Central memory CD8-positive, alpha-beta T cell (primary cell): ENCODE measurements at places on chromosomes 6 and 20.

DNA sequence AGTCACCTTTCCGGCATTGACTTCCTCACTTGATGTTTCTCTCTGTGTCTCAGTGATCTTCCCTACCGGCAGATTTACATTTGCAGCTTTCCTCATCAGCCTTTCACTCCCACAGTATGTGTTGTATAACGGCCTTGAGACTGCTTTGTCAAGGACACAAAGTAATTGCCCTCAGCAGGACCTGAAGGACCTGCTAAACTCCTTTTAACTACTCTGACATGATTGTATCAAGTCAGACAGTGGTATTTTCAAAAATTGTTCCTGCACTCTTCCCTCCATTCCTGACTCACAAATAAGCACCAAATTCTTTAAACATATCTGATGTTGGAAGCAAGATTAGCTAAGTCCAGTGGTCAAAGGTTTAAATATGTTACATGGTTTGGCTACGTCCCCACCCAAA, 62.4 kb downstream of the PDE10A start:
- no peak for DNase-seq

GRCh38 chr6:30397697-30398096, 52.7 kb downstream of the RPP21 start:
- no peak for DNase-seq

GRCh38 chr20:23753589-23753988, 2.9 kb upstream of the CST1 start:
- no peak for DNase-seq

- no peak for DNase-seq
These were observed 43.6 kb upstream of the FAM83B start for GRCh38 chr6:54802775-54803634.

- no peak for DNase-seq
These were observed 126.5 kb upstream of the CDYL start for GRCh38 chr6:4649728-4650127.

DNA sequence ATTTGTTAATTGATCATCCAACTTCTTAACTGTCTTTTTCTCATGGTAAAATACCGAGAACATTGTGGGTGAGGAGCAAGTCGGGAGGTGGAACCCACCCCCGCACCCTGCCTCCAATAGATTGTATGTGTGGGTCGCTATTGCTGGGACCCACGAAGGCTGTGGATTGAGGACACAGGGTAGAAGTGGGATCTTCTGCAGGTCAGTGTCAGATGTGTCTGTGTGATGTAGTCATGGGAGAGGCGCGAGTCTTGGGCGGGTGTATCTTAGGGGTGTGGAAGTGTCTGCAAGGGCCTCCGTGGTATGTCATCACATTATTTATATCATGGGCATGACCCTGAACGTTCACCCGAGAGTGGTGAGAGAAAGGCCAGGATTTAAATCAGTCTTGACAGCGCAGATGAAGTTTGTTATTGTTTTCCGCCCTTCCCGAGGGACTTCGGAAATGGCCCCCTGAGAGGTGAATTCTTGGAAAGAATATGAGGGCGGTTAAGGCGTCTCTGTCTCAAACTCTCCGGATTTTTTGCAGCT, 472 bp upstream of the PAQR8 start:
- no peak for DNase-seq

DNA sequence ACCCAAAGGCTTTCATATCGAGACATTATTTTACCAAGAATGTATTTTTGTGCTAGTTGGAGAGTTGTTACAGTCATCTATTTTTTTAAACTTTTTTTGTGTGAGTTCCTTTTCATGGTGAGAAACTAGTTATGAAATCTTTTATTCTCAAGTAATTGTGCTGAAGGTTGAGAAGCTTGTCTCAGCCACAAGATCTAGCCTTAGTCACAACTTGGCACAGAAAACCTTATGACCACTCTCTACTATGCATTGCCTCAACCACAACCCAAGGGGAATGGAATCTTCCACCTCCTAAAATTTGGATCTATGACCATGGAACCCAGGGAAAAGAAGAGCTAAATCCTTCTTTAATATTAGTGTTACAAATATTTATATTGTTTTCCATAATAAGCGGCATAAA, 58.5 kb downstream of the HS3ST5 start:
- no peak for DNase-seq

GRCh38 chr6:107618672-107619071, 128.8 kb downstream of the SOBP start:
- DNase-seq, result peak; percentile 53

DNA sequence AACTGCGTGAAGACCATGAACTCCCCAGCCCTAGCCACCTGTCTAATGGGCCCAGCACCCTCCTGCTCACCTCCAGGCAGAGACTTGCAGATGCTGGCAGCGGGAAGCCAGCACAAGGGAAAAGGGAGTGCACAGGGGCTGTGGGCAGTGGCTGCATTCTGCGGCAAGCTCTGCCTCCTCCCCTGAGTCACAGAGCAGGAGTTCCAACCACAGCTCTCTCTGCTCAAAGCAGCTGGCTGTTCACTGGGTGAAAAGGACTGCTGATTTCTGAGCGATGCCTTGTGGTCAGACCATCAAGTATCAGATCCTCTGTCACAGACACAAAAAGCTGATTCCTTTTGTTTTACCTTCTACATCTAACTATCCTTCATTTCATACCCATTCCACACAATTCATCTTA, 10.5 kb downstream of the NKX2-2 start:
- DNase-seq, result no peak

GRCh38 chr20:42754706-42755105, 435.0 kb downstream of the PTPRT start:
- no peak for DNase-seq

DNA sequence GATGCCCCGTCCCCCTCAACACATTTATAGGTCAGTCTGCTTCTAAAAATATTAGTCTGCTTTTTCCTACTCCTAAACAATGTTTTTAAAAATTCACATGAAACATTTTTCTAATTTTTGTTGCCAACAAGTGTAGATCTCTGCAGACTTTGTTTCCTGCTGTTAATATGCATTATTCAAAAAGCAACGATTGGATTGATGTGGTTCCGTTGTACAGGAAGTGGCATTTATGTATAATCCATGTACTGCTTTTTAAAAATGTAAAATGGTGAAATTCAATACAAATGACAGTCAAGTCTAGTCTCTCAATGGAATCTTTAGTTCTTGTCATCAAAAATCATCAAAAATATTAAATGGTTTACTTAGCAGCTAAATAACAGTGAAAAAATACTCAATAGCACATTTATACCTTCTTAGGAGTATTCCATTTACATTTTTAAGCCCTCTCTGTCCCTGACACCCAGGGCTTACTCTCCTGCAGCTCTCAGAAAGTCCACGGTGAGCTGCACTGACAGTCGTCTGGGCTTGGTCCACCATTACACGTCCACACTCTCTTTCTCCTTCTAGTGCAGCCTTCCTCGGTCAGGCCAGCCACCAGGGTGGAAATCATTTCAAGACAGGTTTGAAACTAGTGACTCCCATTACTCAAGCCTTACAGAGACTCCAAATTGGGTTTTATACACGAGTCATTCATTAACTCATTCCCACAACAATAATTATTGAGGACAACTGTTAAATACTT, 211.5 kb downstream of the TMEM200A start:
- DNase-seq, result no peak

DNA sequence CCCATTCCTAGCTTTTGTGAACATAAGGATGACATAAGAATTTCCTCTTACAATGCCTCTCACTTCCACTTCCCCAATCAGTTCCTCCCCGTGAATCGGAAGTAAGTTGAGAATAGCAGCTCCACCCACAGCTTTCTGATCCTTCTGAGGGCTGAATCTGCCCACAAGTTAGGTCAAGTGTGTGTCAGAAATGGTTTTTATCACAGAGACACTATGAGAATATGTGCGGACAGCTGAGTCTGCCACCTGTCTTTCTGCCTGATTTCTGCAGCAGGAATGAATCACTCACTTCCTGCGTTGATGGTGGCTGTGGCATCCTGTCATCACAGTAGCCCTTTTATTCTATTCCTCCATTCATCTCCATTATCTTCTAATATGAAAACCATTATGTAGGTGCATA, 70.2 kb downstream of the RIN2 start:
- no peak for DNase-seq

DNA sequence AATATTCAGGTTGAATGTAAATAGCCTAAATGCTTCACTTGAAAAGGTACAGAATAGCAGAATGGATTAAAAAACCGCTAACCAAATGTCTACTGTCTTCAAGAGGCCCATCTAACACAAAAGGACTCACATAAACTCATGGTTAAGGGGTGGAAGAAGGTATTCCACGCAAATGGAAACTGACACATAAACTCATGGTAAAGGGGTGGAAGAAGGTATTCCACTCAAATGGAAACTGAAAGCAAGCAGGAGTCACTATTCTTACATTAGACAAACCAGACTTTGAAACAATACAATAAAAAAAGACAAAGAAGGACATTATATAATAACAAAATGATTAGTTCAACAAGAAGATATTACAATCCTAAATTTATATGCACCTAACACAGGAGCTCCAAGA, 38.3 kb upstream of the PKIB start:
- DNase-seq, result no peak

DNA sequence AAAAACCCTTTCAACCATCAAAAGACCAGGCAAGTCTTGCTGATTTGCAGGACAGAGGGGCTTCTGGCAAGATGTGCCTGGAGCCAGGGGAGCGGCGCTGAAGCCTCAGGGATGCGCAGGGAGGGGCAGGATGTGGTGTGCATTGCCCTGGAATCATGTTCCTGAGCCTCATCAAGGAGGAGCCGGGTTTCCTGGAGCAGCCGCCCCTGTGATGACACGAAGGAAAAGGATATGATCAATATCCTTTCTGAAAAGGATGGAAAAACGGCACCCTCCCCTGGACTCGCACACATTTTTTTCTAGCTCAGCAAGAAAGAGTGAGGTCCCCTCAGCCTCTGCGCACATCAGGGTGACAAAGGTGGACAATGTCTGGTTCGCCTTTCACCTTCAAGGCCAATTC, 173.1 kb upstream of the SSTR4 start:
- DNase-seq, result no peak

DNA sequence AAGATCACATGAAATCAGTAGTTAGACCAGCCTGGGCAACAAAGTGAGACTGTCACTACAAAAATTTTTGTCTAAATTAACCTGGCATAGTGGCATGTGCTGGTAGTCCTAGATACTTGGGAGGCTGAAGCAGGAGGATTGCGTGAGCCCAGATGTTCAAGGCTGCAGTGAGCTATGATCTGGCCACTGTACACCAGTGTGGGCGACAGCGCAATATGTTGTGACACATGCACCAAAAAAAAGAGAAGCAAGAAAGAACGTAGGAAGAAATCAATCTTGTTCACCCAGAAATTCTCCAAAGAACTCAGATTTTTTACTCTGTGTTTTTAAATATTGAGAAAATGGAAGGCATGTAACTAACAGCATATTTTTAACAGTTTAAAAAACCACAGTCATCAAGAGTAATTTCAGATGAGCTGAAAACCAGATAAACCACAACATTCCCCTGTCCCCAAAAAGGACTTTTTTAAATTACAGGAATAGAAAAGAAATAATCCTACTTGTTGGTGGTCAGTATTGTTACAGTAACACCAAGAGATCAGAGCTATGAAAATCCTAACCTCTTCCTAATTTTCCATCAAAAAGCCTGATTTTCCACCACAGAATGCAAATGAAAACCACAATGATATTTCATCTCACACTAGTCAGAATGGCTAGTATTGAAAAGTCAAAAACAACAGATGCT, 240.2 kb downstream of the KHDC1L start:
- no peak for DNase-seq

DNA sequence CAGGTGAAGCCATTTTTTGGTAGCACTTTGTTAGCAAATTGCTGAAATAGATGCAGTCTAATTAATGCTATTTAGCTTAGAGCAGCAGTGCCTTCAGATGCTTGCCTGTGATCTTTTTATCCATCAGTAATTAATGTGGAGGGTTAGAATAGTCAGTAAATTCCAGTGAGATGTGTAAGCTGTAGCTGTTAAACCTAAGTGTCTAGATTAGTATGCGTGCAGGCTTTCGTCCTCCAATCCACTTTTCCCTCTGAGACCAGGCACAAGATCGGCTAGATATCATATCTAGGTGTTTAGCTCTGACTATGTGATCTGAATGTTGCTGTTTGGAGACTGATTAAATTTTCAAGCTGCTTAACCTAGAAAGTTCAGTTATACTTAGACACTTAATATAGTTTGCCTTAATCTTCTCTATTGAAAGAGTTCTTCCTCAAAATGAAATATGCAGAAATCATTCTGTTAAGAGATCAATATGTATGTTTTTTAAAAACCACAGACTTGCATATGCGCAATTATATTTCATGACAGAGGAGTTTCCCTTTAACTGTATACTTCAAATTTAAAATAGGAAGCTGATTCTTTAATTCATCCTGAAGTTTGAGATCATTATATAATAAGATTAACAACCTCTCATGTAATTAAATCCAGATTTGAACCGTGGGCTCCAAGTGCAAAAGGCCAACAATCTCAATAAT, 41.2 kb downstream of the XRN2 start:
- DNase-seq, result no peak

DNA sequence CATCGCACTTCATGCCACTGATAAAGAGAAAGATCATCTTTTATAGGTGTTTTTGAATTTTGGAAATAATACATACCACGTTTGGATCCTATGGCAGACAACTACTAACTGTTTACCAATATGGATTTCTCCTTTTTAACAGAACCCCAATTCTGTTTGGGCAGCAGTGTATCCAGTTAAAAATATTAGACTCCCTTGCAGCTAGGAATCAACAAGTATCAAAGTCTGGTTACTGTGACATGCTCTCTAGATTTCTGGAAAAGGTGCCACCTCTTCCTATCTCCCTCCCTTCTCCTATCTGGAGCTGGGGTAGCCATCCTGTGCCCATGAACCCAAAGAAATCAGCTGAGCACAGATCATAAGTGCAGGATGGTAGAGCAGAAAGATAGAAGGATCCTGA, 54.1 kb upstream of the DTNBP1 start:
- DNase-seq, result no peak

- no peak for DNase-seq
These were observed 228.9 kb downstream of the HIVEP2 start for GRCh38 chr6:142716097-142716496.

- DNase-seq, result no peak
These were observed 370 bp downstream of the CDH22 start for GRCh38 chr20:46307999-46308257.
